ENCODE measurements at places on chromosomes 16 and 17.

GRCh38 chr17:68878226-68878885 is 76.8 kb downstream of the ABCA8 start:
- no peak for DNase-seq

GRCh38 chr17:40779181-40779909 is 3.0 kb downstream of the KRT27 start:
- no peak for DNase-seq

GRCh38 chr17:37231887-37232286 is 143.9 kb upstream of the C17orf78 start:
- DNase-seq: no peak

- no peak for DNase-seq
Observed at GRCh38 chr17:21379080-21379711, 3.0 kb downstream of the KCNJ12 start.

GRCh38 chr17:72173499-72174116 is 52.8 kb downstream of the SOX9 start:
- no peak for DNase-seq

GRCh38 chr17:79695797-79696609 is 34.7 kb upstream of the ENPP7 start:
- no peak for DNase-seq

DNA sequence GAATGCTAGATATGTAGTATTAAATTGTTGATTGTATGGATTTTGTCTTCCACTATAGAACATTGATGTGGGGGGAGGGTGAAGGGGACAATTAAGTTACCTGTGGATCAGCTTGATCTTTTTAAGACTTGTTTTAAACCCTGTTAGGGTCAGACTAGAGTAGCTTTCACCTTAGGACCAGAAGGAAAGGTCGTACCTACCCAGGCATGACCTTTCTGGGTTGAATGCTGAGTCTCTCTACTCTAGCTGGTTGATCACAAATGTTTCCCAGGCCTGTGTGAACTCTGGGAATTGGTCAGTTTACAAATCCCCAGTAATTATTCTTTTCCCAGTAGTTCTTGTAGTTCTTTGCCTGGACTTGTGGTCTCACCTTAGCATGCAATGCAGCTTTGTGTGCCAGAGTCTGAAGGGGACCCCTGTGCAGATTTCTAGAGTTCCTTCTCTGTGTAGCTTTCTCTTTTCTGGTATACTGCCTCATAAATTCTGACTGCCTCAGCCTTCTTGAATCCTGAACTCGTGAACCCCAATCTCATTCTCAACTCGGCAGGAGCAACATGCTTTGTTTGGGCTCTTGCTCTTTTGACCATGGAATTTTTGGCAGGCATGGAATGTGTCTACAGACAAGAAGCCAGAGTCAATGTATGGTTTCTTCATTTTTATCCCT is 54.1 kb downstream of the VMP1 start:
- DNase-seq: no peak

DNA sequence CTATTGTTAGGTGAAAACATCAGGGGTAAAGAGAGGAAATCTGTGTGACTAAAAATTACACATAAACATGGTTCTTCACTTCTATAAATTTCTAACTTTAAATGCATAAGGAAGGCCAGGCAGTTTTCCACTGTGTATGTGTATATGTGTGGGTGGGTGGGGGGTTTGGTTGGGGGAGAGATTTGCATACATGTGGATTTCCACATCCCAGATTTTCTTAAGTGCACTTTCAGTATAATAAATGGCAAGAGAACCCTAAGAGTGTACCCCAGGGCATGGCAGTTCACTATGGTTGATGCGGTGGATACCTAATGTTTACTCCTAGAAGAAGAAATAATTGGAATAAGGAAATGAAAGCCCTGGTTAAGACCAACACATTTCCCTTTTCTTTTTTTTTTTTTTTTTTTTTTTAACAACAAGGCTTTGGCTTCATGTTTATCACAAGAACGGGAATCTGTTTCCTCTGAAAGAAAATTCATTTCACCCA is 451.8 kb upstream of the CCL2 start:
- no peak for DNase-seq

GRCh38 chr16:46972429-46973206 is 856 bp downstream of the DNAJA2 start:
- no peak for DNase-seq

- DNase-seq: no peak
Observed at GRCh38 chr17:31275116-31275515, 21.9 kb downstream of the OMG start.

DNA sequence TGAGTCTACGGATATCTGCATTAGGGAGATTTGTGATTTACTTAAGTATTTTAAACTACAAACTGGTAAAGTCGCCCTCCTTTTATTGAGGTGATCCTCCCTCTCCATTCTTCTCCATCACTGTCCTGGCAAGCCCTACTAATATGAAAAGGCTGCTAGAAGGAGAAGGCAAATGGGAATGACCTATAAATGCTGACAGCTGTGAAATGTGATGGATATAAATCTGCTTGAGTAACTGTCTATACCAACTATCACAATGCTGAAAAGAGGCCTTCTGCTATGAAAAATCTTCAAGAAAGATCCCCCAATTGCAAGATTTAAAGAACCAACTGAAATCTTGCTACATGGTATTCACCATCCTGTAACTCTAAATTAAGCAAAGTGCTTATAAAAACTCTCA is 15.5 kb downstream of the DNAJC7 start:
- no peak for DNase-seq

GRCh38 chr16:81329947-81330346 is 15.2 kb downstream of the GAN start:
- DNase-seq: no peak

DNA sequence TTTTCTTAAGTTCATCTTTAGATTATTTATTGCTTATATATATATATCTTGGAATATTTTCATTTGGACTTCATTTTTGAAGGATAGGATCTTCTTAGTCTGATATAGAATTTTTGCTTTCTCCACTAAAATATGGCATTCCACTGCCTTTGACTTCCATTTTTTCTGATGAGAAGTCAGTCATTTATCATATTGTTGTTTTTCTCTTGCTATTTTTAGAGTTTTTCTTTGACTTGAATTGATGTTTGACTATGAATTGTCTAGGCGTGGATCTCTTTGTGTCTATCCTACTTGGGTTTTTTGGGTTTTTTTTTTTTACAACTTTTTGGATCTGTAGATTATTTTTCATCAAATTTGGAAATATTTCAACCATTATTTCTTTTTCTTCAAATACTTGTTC is 67.7 kb downstream of the NLK start:
- no peak for DNase-seq

GRCh38 chr17:63440127-63440769 is 5.9 kb downstream of the CYB561 start:
- DNase-seq: peak; percentile 36

DNA sequence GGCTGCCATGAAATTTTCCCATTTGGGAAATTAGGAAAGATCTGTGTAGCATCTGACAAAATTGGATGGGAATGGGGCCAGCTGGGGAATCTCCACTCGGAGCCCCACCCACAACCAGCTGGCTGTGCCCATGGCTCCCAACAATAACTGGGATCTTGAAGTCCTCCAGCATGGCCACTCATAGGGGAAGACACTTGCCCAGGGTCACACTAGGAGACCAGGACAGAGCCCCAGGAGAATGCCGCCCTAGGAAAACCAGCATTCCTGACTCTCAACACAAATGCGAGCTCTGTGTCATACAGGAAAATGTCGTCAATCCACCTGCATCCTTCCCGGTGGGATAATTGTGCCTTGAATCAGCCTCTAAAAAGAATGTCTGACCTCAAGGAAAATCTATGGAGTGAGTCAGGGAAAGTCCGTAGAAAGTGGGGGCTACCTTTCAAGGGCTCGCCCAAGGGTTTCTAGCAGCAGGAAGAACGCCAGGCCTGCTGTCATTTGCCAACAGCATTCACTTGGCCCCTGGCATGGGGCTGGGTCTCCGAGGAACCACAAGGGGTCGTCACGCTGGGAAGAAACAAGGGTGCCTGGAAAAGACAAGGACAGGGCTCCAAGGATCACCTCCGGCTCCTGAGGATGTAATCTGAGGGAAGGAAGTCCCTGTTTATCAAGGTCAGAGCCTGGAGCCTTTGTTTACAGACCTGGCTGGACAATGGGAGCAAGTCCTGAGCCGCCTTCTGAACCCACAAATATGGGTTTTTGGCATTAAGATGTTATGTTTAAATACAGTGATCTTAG is 15.9 kb downstream of the CDH5 start:
- no peak for DNase-seq

DNA sequence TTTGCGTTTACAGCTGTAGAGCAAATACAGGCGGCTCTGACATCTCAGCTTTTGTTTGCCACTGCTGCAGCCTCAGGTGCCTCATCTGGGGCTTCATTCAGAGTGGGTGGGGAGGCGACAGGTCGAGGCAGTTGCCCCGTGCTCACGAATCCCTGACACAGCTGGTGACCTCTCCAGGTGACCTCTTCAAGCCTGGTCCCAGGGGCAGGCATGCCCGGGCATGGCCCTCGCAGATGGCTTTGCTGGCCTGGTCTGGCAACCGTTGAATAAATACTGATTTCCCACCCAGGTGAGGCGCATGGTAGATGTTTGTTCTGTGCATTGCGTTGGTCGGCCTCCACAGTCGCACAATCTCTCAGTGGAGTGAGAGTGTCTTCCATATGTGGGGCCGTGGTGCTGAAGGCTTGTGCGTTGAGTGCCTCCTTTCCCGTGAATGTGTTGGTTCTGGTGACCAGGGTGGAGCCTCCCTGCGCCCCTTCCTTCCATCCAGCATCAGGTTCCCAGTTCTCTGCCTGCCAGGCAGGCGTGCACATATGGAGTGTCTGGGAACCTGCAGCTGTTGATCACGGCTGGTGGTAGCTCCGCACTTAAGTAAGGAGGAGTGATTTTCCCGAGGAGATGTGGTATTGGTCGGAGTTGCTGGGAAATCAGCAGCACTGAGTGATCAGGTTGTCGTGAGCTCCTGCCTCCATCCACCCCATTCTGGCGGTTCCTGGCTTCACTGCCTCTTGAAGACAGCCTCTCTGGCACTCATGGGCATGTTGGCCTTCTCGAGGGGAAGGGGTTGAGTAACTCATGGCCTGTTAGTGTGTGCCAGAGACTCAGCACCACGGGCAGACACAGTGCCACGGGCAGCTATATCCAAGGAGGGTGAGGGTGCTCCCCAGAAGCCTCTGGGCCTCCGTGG is 149.7 kb downstream of the RPTOR start:
- DNase-seq: no peak
